ENCODE measurements at places on chromosomes 1 and 21.

- no peak for DNase-seq
Measured at GRCh38 chr1:173097001-173097400, 46.3 kb upstream of the TNFSF18 start.

DNA sequence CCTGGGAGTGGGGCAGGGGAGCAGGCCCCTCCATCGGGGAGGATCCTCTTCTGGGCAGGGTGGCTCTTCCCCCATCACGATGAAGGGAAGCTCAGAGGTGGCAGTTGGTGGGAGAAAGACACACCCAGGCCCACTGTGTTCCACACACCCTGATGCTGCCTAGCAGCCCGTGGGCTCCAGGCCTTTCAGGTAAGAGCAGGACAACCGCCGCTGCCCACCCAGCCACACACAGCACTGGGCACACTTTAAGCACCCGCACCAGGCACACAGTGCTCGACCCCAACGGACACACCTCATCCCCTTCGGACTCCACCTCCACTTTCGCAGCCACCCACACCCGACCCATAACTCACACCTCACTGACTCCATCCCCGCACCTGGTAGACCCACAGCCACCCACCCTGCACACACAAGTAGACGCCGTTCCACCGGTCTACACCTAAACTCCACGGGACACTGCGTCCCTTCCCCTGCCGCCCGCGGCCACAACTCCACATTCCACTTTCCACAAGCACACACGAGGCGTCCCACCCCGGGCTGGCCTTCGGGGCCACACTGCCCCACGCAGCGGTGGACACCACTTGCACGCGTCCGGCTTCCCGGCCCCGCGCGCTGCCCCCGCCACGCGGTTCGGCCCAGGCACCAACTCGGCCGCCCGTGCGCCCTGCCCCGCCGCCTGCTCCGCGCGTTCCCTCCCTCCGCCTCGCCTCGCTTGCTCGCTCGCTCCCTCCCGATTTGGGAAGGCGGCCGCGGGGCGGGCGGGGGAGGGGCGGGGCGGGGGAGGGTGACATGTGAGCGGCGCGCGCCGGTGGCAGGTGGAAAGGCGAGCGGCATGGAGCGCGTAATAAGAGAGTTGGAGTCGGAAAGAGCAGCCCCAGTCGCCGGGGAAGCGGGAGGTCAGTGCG is at the start of gene KCNQ4:
Gene KCNQ4, plus strand, starts transcription at position 787 of the 905 bp plus-strand sequence. CDS start 307 bp downstream, outside the sequence.
- peak; percentile 89 for DNase-seq

DNA sequence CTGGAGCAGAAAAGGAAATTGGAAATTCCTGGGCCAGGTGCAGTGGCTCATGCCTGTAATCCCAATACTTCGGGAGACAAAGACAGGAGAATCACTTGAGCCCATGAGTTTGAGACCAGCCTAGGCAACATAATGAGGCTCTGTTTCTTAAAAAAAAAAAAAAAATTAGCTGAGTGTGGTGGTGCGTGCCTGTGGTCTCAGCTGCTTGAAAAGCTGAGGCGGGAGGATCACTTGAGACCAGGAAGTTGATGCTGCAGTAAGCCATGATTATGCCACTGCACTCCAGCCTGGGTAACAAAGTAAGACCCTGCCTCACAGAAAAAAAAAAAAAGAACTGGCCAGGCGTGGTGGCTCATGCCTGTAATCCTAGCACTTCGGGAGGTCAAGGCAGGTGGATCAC is 56.7 kb downstream of the SRSF11 start:
- DNase-seq: peak; percentile 2

GRCh38 chr1:196733091-196733970 is 41.3 kb upstream of the CFHR3 start:
- no peak for DNase-seq

GRCh38 chr1:32219022-32219421 is 3.1 kb downstream of the TMEM234 start:
- no peak for DNase-seq

- DNase-seq: no peak
Measured at GRCh38 chr1:8599646-8600212, 217.7 kb downstream of the RERE start.

DNA sequence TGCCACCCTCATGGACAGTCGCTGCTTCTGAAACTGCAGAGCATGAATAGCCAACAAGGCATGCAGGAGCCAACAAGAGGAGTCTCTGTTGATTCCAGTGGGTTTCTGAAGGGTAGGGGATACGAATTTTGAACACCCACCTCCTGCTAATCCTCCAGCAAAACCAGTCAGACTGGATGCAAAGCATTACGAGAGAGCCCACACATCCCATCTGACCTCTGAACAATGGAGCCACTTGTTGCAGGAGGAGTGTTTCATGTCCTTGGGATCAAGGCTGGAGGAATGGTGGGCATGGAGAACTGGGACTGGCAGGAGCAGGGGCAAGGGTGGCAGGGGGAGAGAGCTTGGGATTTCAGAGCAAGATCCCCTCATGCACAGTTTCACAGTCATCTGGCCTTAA is 1.6 kb downstream of the VTCN1 start:
- DNase-seq: no peak

DNA sequence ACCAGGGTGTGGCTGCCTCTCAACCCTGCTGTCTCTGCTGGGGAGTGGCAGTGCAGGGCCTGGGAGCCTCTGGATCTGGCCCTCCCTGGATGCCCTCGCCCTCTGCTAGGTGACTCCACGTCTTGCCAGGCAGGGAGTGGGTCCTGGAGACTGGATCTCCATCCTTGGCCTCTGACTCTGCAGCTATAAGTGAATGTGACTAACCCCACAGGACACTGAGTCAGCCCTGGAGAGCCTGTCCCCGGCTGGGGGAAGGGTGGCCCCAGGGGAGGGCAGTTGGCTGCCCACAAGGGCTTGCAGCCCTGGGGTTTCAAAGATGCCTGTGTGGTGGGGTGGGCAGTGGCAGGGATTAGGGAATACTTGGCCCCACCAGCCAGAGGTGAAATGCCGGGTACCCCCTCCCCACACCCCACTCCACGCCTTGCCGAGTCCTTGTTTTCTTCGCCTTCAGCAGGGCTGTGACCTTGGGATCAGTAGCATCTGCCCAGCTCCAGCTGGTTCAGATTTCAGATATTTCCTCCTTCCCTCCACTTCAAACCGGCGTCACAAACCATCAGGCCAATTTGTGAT is 1.9 kb upstream of the MYBPH start:
- DNase-seq: no peak

GRCh38 chr21:38268864-38269575 is 12.2 kb downstream of the KCNJ15 start:
- DNase-seq: no peak

DNA sequence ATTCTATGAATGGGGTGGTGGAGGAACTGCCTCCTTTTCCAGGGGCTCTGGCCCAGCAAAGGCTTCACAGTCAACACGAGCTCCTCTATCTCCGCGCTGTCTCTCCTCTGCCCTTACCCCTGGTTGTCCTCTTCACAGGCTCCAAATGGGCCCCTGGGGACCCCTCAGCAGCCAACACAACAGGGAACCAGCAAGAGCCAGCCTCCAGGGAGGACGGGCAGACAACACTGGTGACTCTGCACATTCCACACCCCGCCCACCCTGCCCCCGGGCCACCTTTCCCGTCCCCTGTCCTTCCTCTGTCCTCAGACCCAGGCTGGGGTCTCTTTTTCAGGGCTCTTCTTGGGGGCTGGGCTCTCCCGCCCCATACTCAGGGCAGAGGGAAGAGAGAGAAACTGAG is 17.5 kb upstream of the ETV3 start:
- no peak for DNase-seq

DNA sequence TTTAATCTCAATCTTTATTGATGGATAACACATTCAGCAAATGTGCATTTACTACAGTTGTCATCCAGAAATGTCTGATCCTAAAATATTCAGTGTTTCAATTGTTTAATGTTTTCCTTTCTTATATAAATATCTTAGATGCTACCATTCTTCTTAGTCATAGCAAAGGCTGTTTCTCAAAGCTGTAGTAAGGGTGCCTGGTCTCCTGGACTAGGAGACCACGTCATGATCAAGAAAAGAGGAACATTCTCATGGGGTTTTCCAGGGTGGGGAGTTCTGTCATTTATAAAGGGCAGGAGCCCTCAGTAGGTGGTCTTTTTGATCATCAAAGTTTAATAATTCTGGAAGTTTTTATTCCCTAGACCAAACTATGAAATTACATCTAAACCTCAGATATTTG is 292.8 kb downstream of the HMCN1 start:
- DNase-seq: no peak

DNA sequence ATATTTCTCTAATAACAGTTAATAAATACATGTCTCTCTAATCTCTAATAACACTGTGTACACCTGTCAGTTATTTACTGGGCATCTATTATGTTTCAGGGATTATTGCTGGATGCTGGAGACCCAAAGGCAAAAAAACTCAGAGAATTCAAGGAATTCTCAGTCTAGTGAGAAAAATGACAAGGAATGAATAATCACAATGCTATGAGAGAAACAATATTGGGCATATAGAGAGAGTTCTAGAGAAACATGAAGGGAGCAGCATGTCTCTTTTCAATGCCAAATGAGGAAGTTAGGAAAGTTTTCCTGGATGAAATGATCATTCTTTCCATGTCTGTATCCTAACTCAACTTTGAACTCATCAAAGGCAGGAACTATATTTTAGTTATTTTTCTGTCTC is 82.8 kb downstream of the TNFSF18 start:
- no peak for DNase-seq

- DNase-seq: no peak
Measured at GRCh38 chr1:183198463-183198862, 12.4 kb downstream of the LAMC2 start.

- DNase-seq: no peak
Measured at GRCh38 chr1:199875856-199876255, 151.7 kb upstream of the NR5A2 start.

DNA sequence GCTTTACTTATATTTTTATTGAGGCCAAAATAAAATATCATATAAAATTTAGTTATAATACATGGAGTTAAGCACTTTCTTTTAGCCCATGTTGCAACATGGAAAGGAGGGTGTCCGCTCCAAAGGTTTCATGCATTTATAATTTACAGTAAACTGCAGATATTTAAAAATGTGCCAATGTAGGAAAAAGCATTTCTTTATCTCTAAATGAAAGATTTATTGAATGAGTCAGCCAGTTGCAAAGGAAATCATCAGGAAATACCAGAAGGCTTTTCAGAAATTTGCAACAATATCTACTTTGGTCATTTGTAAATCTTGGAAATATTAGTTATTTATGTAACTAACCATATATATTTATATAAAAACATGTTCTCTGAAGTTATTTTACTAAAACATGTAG is 12.1 kb downstream of the ATP6V1G3 start:
- DNase-seq: no peak

DNA sequence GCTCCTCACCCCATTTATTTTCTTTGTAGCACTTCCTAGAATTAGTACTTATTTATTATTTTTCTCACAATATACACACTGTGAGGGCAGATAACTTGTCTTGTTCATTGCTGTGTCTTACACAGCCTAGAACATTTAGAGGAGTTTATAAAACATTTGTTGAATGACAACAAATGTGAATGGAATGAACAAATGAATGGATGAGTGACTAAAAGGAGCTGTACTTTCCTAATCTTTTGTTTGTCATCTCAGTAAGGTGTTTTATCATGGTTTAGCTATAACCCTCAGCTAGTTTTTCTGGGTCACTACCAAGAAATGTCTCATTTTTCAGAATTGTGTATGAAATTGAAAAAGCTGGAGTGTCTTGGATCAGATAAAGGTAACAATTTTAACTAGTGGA is 239.3 kb upstream of the KCNK2 start:
- DNase-seq: no peak

GRCh38 chr1:4871373-4871772 is 217.0 kb downstream of the AJAP1 start:
- DNase-seq: no peak

DNA sequence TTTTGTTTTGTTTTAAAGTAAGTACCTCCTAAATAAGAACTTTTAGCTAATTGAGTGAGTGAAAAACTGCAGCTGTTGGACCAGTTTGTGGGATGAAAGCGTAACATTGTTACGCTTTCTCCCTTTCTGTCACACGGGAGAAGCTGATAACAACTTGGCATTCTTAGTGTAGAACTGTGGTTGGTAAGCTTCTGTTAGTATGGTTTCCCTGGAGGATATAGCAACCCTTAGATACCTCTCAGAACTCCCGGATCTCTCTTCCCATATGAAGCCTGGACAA is 98.2 kb downstream of the CACHD1 start:
- DNase-seq: no peak

- no peak for DNase-seq
Measured at GRCh38 chr1:115732316-115732715, 36.2 kb downstream of the CASQ2 start.

DNA sequence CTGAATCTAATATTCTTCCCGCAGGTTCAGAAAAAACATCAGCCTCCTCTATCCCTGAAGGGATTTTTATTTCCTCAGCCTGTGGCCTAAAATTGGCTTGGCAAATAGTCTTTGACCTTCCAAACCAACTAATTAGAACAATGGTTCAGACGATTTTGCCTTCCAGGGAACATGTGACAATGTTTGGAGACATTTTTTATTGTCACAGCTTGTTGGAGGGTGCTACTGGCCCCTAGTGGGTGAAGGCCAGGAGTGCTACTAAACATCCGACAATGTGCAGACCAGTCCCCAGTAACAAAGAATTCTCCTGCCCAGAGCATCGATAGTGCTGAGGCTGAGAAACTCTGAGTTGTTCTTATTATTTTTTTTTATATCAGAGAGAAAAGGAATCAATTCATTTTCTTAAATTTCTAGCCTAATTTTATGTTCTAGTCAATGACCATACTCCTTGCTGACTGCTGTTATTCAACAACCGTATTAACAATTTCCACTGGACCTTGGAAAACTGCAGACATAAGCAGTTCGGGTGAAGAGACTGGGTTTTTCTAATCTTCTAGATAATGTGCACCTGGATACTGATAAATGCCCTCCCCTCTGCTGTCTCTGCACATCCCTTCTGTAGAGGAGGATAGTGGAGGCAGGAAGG is 280.7 kb downstream of the LMX1A start:
- DNase-seq: peak; percentile 23

- DNase-seq: no peak
Measured at GRCh38 chr1:152866321-152866720, 6.5 kb downstream of the LCE7A start.

- no peak for DNase-seq
Measured at GRCh38 chr1:161985301-161985822, 38.3 kb downstream of the OLFML2B start.

DNA sequence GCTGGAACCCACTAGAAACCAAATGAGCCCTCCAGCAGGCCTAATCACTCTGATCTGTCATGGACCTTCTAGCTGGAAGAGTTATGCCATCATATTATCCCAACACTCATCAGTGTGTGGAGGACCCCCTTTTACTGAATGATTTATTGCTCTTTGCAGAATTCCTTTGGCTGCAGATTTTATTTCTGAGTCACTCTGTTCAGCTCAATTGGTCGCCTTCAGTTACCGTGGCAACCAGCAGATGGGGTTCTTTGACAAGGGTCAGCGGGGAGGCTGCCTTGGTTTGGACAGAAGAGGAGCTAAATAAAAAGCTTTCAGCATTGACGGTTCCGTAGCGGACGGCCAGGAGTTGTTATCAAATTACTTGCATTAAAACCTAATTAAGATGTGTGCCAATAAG is 220.1 kb downstream of the SDCCAG8 start:
- no peak for DNase-seq

Data from NCI-H2029 (cell line).